ENCODE measurements at places on chromosomes 6 and 20.

DNA sequence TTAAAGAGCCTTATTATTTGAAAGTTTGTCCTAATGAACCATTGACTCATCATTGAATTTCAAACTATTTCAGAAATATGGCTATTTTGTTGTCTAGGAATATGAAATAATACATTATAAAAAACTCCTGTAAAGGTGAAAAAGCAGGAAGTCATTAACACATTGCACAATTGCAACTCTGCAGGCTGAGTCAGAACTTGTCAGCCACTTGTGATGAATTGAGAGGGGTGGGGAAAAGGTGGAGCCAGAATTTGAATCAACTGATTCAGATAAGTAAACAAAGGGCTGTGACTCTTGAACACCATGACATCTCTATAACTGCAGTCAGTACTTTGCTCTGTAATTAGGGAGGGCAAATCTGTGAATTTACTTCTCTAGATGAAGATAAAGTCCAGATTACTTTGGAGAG, 6.0 kb downstream of the C6orf141 start:
- no peak for DNase-seq

DNA sequence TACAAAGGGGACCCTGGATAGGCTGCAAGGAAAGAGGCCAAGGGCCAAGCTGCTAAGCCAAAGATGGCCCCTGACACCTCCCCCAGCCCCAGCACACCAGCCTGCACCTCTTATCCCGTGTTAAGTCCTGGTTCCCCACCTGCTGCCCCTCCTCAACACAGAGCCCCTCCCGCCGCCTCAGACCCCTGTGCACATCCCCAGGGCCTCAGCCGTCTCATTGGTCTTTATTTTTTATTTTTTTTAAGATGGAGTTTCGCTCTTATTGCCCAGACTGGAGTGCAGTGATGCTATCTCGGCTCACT, 37.1 kb upstream of the MDFI start:
- no peak for DNase-seq

DNA sequence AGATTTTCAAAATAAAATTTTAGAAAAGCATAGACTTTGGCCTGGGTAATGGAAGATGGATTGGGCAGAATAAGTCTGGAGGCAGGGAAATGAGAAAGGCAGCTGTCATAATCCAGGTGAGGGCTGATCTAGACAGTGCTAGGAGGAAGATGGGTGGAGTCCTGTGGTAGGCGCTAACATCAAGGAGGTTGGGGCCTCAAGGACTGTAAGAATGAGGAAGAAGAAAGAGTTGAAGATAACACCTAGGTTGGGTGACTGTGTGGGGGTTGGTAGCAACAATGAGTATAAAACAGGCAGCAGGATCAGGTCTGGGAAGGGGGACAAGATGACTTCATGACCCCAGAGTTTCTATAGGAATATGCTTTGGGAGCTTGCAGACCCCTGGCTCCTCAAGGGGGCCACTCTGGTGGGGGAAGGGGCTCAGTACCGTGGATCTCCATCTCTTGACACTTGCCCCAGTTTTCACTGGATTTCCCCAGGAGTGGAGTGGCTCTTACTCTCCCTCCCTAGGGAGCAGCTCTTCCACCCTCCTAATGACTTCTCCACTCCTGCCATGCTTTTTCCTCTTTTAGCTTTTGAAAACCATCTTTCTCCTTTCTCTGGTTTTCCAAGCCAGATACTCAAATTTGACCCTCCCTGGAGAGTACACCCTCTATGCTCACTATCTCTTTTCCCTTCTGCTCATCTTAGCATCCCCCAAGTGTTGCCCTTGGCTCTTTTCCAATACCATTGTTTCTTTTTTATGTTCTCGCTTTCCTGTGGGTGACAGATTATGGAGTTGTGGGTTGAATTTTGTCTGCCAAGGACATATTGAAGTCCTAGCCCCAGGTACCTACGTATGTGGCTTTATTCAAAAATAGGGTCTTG, 14.8 kb downstream of the TRIM31 start:
- DNase-seq = peak; percentile 17

- DNase-seq = no peak
These were observed 14.2 kb upstream of the TNFRSF21 start for GRCh38 chr6:47323887-47324286.

GRCh38 chr20:24867556-24867955, 81.5 kb upstream of the CST7 start:
- DNase-seq = no peak

- DNase-seq = no peak
These were observed 47.8 kb downstream of the TFEB start for GRCh38 chr6:41687501-41688175.

DNA sequence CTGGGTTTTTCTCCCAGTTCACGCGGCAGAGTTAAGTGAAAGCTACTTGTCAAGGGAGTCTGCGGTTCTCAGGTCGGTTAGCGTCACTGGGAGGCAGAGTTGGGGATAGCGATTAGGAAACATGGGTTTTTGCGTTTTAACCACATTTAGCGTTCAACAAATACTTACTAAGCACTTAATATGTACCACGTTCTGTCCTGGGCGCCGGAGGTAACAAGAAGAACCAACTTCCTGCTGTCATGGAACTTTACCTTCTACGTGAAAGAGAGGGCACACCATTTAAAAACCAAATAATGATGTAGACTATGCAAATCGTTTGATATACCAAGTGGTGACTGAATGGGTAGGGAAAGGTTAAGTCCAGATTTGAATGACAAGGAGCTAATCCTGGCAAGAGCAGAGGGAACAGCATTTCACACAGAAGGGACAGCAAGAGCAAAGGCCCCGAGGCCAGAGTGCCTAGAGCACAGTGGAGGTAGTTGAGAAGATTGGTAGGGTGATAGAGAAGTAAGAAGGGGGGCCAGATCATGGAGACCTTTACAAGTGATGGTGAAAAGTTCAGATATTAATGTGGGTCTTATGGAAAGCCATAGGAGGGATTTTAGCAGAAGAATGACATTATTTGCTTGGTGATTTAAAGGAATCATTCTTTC, 744 bp downstream of the RIOK1 start:
- no peak for DNase-seq

GRCh38 chr6:105317607-105318533, 85.0 kb downstream of the PREP start:
- no peak for DNase-seq

DNA sequence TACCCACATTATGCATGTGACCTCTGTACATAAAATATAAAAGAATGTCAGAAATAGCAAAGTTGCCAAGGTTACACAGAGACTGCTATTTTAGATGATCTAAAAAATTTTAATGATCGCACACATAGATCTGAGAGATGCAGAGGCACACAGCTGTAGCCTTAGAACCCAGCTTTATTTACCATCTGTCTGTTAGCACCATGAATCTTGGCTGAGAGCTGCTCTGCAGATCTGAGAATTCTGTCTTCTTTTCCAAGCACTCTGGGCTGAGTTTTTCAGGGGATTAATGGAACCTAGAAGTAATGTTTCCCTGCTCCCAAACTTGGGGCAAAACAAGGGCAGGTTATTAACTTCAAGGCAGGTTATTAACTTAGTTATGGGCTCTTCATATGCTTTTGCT, 248.7 kb upstream of the JAG1 start:
- DNase-seq = no peak

GRCh38 chr6:156658966-156659821, 118.0 kb upstream of the ARID1B start:
- DNase-seq = no peak

DNA sequence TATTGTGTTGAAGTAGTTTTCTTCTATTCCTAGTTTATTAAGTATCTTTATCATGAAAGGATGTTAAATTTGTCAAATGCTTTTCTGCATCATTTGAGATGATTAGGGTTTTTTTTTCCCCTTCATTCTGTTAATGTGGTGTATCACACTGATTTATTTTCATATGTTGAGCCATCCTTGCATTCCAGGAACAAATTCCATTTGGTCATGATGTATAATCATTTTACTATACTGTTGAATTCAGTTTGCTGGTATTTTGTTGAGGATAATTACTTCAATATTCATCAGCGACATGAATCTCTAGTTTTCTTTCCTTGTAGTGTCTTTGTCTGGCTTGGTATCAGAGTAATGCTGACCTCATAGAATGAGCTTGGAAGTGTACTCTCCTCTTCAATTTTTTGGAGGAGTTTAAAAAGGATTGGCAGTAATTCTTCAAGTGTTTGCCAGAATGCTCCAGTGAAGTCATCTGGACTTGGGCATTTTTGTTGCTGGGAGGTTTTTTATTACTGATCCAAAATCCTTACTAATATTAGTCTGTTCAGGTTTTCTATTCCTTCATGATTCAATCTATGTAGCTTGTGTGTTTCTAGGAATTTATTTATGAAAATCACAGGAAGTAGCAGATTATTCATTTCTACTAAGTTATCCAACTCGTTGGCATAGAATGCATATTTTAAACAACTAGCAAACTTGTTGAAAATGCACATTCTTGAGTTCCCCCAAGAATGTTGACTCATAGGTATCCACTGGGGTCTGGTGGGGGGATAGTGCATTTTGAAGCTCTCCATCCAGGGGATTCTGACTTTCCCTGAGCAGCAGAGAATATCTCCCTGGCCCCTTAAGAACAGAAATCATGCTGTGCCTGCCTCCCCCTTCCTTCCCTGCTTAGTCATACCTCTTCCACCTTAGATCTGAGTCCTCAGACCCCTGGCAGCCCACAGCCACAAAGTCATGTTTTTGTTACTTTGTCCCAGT, 187.1 kb downstream of the BMP7 start:
- DNase-seq = no peak
